Mammary epithelial cell (primary cell): ENCODE measurements at places on chromosomes 2 and 18. TPM values are rescaled to one million over a fixed set of nuclear protein-coding genes. Genes with fewer than 3 reads are reported as not detected.

KLHL14 gene
- polyA plus RNA-seq: not detected

EVX2 gene
- polyA plus RNA-seq: not detected

DNA sequence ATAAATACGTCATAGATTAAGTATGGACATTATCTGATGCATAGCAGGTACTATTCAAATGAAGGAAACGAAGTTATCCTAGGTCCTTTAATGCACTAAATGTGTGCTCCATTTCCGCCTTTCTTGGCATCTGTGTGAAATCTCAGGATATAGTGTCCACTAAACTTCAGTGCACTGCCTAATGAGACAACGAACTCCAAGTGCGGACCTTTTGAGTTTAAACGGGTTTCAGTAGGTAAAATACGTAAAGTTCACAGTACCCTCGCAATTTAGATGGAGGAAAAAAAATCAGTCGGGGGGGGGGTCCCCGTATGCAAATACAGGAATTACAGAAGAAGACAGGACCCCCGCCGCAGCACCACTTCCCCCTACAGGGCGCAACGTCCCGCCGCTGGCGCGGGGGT, 729 bp upstream of the REL start:
- DNase-seq: no peak

GRCh38 chr2:238894226-238894949, 46.5 kb downstream of the TWIST2 start:
- no peak for DNase-seq

IMP4 gene
- 136 TPM for polyA plus RNA-seq

- no peak for DNase-seq
Measured at GRCh38 chr2:46116553-46116991, 180.6 kb upstream of the EPAS1 start.

CLHC1 gene
- polyA plus RNA-seq: 2.6 TPM

DNA sequence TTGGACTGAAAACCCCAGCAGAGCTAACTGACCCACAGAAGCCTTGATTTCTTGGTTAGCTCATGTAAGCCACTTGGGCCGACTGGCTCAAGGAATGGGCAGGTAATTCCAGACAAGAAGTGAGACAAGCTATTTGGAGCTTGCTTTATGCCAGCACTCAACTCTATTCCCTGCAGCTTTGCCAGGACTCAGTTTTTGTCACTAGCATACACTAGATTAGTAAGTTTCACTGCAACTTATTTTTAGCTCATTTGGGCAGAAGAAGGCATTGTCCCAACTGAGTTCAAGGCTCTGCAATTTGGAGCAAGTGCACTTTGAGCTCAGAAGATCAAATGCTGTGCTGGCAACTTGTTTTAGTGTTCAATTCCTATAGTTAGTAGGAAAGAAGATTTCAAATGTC, 116.1 kb downstream of the SLC4A3 start:
- DNase-seq: no peak

DNA sequence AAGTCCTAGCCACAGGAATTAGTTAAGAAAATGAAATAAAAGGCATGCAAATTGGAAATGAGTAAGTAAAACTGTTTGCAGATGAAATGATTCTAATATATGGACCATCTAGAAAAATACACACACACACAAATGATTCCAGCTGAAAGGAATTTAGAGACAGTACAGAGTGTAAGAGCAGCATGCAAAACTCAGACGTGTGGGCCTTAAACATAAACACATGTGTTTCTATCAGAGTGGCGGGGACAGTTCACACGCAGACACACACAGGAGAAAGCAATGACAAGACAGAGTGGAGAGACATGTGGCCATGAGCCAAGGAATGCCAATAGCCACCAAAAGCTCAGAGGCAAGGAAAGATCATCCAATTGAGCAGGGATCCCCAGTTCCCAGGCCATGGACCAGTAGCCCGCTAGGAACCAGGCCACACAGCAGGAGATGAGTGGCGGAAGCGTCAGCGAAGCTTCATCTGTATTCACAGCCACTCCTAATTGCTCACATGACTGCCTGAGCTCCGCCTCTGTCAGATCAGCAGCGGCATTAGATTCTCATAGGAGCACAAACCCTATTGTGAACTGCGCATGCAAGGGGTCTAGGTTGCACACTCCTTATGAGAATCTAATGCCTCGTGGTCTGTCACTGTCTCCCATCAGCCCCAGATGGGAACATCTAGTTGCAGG, 155.4 kb downstream of the ARL4C start:
- DNase-seq: no peak

DNA sequence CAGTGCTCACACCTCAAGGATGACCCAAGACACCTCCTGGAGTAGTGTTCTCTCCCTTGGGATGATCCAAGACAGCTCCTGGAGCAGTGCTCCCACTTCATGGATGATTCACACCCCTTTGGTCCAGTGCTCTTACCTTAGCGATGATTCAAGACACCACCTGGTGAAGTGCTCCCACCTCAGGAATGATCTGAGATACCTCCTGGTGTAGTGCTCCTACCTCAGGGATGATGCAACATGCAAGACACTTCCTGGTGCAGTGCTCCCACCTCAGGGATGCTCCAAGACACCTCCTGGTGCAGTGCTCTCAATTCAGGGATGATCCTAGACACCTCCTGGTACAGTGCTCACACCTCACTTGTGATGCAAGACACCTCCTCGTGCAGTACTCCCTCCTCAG, 123.1 kb downstream of the ASB1 start:
- no peak for DNase-seq
